Activated CD4-positive, CD25-positive, alpha-beta regulatory T cell (primary cell): ENCODE measurements at places on chromosomes 5 and 9.

DNA sequence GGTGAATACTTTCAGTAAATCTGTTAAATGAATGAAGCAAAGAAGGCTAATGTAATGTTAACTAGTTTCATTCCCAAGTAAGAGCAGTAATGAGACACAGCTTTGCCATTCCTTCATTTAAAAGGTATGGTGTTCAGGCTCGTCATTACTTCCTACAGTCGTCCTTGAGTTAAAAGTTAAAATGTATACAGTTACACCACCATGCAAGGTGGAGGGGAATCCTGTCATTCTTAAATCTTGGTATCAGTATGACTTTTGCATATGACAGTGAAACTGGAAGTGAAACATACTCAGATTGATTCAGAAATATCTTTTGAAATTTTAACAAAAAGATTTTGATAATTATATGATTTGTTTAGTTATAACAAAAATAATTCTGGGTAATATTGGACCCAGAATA, 25.9 kb downstream of the MTRR start:
- no peak for DNase-seq

DNA sequence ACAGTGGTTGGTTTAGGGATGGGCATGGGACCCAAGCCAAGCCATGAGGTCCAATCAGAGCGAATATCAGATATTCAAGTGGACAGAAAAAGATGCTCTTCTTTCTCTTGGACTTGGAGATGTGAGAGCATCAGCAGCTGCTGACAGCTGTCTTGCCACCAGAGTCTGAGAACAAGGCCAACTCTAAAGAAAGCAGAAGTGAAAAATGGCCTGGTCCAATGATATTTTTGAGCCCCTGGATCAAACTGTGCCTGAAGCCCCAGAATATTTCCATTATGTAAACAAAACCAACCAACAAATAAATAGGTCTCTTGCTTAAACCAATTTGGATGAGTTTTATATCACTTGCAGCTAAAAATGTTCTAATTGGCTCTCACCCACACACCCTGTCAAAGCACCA, 30.7 kb upstream of the JADE2 start:
- DNase-seq = no peak

DNA sequence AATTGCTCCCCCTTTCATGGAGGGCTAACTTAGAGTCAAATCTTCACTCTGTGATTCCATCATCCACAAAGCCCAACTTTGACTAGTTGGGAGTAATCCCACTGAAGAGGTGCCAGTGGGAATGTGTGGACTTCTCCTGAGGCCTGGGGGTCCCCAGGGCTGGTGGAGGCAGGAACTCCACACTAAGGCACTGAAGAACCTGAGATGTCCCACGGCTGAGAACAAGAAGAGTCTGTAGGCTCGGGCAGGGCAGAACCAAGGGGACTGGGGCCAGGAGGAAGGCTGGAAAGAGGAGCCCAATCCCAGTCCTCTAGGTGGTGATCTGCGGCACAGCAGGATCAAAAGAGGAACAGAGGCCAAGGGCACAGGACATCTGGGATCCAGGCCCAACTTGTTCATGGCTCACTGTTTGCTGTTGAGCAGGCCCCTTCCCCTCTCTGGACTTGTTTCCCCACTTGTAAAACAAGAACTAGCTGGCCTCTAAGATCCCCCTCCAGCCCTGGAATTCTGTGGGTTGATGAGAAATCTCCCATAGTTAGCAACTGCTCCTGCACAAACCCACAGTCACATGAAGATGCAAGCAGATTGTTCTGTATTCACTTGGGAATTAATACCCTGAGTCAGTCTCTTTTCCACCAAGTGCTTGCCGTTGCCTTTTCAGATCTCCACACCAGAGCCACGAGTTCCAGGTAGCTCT, 32.7 kb upstream of the ALDH1B1 start:
- DNase-seq = no peak

- no peak for DNase-seq
These were observed 691 bp downstream of the DMXL1 start for GRCh38 chr5:119071561-119071995.

DNA sequence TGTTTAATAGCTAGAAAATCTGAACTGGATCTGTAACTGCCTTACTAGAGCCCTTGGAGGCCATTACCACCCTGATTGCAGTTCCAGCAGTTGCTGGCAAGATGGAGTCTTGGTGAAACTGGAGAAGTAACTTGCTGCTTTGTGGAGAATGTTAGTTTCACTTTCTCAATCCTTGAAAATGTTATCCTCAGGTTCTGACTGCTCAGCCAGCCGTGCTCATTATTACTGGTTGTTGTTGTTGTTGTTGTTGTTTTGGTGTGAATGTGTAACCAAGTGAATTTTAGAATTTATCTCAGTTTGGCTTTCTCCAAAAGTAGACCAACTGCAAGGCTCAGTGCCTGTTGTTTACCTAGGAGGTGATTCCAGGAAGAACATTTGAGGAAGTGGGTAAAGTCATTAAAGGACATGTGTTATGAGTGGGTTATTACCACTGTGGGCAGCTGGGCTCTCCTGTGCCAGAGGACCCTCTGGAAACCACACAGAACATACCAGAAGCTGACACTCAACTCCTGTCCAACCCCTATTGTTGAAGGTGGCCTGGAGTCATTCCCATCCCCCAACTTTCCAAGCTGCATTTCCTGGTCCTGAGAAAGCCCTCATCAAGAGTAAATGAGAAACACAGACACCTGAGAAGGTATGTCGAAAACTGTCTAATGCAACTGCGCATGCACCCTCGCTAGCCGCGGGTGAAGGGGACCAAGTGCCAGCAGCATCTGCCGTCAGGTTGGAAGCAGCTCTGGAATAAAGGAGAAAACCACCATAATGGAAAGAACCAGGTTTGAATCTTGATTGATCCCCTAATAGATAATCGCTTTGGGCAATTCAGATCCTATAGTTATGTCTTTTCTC, 111.6 kb downstream of the CMYA5 start:
- DNase-seq = no peak
